ENCODE measurements at places on chromosomes 4 and X. TPM values are rescaled to one million over a fixed set of nuclear protein-coding genes. Genes with fewer than 3 reads are reported as not detected.

FBXL5 gene
- 89.0 TPM for polyA plus RNA-seq

DNA sequence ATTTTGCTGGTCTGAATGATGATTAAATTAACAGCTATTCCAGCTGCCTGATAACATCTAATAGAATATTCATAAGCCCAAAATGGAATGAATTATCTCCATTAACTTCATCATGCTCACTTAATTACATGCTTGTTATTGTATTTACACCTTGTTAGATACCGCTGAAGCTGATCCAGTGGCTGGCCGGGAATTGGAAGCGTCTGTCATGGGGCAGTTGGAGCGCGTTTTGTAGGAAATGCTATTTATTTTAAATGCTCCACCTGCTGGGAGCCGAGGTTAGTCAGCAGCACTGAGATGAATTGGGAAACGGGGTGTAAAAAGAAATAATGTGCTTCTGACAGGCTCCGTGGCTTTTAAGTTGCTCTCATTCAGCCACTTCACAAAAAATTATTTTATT lies 25.2 kb downstream of the ARX start:
- DNase-seq, result no peak

MTTP gene
- 0.94 TPM for polyA plus RNA-seq

DNA sequence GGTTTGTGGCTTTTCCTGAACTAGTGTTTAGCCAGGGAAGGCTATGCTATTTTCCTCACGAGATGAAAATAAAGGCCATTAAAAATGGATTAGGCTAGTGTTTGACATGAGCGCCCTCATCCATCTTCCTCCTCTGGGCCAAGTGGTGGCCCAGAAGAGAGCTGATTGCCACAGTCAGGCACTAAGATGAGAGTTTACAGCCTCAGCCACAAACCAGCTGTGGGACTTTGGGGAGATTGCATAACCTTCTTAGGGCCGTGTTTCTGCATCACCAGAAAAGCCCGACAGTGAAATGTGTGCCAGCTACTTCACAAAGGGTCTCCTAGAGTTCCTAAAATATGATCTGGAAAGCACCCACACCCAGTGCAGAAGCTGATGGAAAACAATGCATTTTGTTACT lies 42.3 kb upstream of the LNX1 start:
- no peak for DNase-seq

GRCh38 chrX:51641421-51642021 lies 22.8 kb upstream of the CENPVL3 start:
- peak; percentile 29 for DNase-seq

DNA sequence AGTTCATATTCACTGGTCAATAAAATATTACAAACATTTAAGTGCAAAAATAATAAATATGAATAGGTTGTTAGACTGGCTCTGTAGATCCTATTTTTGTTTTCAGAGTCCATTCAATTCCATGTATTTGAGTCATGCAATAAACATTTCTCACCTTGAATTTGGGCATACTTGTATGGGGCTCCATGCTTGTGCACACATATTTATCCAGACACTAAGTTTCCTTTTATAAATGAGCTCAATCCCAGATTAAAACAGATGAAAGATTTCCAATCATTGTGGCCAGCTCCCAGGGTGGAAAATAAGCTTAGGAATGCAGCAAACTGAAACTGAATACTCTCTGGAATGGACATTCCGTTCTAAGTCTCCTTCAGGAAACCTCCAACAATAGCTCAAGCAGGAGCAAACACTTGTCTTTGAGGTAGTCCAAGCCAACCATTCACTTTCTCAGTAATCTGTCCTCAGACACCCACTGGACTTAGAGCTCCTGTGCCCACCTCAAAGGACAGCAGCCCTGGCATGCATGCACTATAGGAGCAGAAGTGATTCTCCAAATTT lies 16.4 kb downstream of the DMD start:
- DNase-seq, result no peak

SAGE1 gene
- not detected for polyA plus RNA-seq

- no peak for DNase-seq
Measured at GRCh38 chrX:37753384-37753783, 26.5 kb upstream of the CYBB start.

LDOC1 gene
- polyA plus RNA-seq, result 38.3 TPM

DNA sequence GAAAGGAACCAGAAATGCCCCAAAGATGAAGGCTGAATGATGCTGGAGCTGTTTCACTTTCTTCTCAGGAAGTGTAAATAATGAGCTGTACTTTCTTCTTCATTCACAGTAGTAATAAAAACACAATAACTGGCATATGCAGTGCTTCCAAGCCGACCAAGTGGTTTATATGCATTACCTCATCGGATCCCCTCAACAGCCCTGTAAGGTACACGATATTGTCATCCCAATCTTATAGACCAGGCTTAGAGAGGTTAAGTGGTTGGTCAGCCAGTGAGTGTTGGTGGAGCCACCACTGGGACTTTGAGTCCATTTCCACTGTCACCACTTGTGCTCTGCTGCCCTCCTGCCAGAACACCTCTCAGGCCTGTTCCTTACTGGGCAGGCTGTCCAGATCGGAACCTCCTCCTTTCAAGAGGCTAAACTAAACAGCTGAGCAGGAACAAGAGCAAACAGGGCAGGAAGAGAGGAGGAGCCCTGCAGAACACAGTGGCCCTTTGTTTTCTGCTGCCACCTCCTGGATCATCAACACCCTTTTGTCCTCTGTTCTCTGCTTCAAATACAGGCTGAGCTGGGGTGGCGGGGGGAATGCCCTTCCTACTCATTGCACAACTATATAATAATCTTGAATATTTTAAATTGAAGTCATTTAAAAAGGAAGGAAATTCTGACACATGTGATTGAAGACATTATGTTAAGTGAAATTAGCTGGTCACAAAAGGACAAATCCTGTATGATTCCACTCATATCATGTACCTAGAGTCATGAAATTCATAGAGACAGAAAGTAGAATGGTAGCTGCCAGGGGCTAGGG lies 112.5 kb upstream of the ATP6AP2 start:
- DNase-seq, result peak; percentile 46

DNA sequence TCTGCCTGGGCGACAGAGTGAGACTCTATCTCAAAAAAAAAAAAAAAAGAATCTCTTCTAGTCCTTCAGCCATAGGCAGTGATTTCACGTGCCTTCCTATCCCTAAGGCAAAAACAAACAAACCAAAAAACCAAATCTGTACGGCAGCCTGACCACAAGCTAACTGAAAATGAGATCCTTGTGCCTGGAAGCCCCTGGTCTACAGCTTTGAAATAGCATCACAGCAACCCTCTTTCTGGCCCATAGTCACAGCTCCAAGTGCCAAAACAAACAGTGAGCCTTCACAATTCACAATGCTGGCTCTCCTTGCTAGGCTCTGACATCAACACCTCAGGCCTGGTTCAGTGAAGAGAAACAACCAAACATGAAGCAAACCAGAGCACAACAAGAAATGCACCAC lies 46.1 kb downstream of the TMEM150C start:
- DNase-seq, result peak; percentile 22

- no peak for DNase-seq
Measured at GRCh38 chr4:70746179-70746839, 24.5 kb downstream of the RUFY3 start.

CCDC120 gene
- polyA plus RNA-seq, result 4.4 TPM

- no peak for DNase-seq
Measured at GRCh38 chr4:3634281-3634857, 102.1 kb upstream of the LRPAP1 start.

- DNase-seq, result no peak
Measured at GRCh38 chr4:137632842-137633241, 100.5 kb upstream of the PCDH18 start.

DNA sequence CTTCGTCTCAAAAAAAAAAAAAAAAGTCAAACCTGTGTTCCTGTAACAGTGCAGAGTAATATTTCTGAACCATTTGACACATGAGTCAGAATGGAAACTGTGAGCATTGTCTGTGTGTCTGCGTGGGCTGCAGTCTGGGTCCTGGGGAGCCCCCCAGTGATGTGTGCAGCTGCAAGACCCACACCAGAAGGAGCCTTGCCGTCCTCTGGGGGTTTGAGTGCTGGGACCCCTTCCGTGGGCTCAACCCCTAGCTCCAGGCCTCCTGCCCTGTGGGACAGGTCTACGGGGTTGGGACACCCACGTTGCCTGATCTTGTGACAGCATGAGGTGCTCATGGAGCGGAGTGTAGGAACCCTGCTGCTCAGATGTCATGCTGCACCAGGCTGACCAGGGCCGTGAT lies 43.7 kb downstream of the DDX3X start:
- no peak for DNase-seq

L1CAM gene
- 11.7 TPM for polyA plus RNA-seq

DNA sequence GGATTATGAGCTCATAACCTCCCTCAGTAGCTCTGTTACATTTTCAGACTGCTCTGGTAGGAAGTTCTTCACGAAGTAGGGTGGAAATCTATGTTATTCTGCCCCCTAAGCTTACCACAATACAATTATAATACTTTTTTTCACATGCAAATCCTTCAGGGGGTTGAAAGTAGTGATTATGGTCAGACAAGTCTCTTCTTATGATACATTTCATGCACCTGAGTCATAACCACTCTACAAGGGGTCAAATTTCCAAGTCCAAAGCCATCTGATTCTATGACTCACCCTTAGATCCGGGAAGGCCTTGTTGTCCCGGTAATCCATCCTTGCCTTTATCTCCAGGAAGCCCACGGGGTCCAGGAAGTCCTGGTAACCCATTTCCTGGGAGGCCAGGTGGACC lies 95.2 kb downstream of the ATG4A start:
- no peak for DNase-seq

SSX4B gene
- not detected for polyA plus RNA-seq

DNA sequence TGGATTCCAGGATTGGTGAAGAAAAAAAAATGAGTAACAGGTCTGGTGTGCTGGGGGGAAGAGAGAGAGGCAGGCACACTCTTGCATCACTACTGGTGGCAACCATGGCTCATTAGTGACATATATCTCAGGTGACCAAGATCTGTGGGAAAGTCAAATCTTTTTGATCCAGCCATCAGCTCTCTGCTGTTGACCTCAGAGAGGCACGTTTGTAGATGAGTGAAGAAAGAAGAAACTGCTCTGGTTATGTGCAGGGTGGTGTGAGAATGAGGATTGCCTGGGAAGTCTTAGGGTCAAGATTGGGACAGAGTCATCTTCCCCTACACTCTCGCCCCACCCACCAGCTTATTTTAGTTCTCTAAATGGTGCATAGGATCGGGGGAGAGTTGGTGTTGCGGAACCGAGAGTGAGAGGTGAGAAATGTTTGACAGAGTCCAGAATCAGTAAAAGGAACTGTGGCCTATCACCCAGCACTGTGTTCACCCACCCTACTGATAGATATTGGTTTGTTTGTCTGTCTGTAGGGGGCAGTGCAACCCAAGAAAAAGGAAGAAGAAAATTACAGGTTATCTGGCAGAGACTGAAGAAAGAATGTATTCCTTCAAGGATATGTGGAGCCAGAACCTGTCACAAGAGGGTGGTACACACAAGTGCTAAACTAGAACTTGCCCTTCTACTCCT lies 21.9 kb downstream of the ARMCX6 start:
- peak; percentile 61 for DNase-seq

- no peak for DNase-seq
Measured at GRCh38 chrX:12974305-12974795, 560 bp upstream of the TMSB4X start.

GRCh38 chr4:113442826-113443225 lies 318.7 kb downstream of the CAMK2D start:
- no peak for DNase-seq

HPGDS gene
- polyA plus RNA-seq, result 14.1 TPM

DNA sequence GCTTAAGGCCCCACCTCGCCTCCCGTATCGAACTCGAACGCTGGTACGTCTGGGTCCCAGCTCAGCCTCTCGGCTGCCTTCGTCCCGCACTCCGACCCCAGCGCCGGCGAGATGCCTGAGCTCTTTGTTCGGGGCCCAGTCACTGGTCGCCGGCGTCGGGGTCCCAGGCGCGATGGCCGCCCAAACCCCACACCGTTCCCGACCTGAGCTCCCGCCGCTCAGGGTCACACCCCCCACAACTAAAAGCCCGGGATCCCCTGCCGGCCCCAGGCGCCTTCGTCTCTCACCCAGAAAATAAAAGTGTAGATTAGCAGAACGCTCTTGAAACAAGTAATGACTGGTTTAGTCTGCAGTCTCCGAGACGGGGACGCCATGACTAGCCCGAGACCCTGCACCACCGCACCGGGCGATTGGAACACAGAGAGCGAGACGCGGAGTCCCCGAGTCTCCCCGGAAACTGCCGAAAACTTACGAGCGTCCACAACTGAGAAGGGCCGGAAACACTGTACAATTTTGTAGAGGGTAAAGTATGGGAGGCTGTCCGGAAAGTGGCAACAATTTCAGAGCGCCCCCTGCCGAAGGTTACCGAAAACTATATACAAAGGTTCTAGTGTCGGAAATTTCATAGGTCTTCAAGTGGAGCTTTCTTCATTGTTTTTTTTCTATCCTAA lies at the start of gene TSPAN6:
Gene TSPAN6 (minus strand): TSS at position 486 of the 671 bp plus-strand sequence. CDS start 112 bp downstream, at position 374.
- DNase-seq, result peak; percentile 87

DNA sequence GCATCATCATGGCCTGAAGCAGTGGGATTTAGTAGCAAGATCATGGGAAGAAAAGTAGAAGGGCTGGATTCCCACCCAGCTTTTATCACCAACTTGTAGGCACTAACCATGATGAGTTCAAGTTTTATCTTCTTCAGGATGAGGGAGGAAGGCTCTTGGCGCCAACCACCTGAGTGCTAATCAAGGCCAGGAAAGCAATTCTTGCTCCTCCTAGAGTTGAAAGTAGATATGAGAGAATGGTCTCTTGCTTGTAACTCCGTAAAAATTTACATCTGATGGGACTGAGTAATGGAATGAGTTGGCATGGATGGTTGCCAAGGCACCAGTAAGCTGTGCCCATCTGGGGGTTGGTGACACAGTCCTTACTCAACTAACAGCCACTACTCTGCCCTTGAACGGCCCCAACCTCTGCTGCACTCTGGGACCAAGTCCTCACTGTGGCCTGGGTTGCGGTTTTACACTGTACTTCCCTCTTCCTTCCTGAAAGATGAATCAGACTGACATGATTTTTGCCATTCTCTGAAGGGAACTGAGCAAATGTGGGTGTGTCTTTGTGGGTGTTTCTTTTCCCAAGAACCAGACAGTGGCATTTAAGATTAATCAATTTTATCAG lies 39.4 kb upstream of the NDP start:
- no peak for DNase-seq

DNA sequence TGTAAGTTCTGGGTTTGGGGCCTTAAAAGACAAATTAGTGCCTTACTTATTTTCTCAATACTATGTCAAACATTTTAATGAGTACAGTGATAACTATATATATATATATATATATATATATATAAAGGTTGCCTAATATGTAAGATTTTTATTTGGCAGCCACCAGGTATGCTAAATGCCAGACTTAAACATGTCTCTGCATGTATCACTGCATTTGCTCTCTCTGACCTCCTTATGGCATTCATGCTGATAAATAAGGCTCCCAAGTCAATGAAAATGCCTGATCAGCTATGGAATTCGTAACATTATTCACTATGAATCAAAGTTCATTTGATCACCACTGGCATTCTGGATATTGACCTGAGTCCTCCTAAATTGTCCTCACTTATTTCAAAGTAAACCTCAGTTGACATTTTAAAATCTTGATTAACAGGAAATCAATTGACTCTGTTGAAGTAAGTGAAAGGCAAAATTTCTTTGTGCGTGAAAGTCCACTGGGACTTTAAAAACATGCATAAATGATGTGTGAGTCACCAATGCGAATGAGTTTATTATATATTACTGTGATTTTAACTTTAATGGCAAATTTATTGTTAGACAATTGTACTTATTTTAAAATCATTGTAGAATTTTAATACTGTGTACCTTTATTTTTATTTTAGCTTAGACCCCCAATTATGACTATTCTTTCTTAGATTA lies 29.2 kb upstream of the AREG start:
- DNase-seq, result no peak

ARSJ gene
- not detected for polyA plus RNA-seq
